ENCODE measurements at places on chromosomes 11 and 22.

DNA sequence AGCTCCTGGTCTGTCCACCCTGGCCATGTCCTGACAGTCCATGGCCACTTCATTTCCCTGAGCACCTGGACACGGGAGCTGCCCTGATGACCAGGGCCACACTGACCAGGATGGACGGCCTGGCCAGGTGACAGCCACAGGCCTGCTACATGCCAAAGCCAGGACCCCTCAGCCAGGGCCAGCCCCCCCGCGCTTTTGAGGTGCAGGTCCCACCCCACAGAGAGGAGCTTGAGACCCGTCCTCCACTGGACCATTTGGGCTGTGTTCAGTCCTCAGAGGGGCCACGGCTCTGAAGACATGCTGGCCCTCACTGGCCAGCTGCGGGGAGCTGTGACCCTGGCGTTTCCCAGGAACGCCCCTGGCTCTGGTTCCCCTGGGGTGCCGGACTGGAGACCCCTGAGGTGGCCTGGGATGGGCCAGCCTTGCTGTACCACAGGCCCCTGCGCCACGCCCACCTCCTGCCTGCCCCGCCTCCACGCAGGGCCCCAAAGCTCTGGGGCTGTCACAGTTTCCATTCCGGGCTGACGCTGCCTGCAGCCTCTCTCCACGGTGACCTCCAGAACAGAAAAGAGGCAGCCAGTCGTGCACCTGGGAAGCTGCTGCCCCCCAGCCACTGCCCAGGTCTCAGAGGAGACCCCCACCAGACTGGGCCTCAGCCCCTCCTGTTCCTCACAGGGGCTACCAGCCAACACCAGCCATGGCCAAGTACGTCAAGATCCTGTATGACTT, 18.2 kb downstream of the EPS8L2 start:
- no peak for DNase-seq

DNA sequence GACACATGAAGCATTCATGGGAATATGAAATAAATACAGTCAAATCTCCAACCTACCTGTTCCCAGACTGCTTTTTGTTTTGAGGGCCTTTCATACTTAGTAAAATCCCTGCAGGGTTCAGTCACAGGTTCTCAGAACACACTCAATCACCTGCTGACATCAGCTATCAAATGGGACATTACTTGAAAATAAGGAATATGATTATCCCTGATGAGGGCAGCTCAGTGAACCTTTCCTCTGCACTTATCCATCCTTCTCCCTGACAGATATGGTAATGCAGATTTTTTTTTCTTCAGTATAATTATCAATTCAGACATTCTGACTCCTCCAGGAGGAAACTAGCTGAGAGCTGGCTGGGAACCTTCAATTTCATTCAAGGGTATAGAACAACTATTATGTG, 1127.4 kb upstream of the CCDC90B start:
- no peak for DNase-seq

DNA sequence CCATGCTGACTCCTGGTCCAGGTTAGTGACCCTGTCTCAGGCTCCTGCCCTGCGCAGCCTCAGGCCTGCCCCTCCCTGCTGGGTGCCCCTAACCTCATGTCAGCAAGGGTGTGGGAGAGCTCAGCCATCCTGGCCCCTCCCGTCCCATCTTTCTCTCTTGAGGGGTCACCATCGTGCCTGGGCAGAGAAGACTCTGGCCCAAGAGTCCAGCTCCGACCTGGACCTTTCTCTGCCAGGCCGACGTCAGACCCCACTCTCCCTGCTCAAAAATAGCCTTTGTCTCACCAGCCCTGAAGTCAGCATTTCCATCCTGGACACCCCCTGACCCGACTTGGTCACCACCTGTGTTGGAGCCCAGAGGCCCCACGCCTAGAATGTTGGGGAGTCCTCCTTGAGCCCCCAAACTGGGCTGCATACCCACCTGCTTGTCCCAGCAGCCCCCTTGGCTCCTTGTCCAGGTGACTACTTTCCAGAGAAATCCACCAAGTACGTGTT, 4.9 kb downstream of the SCGB1C1 start:
- no peak for DNase-seq

DNA sequence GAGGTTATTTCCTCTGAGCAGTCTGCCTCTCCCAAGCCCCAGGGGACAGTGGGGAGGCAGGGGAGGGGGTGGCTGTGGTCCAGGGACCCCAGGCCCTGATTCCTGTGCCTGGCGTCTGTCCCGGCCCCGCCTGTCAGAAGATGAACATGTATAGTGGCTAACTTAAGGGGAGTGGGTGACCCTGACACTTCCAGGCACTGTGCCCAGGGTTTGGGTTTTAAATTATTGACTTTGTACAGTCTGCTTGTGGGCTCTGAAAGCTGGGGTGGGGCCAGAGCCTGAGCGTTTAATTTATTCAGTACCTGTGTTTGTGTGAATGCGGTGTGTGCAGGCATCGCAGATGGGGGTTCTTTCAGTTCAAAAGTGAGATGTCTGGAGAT, 3.1 kb downstream of the PIM3 start:
- DNase-seq, result no peak

GRCh38 chr22:36267058-36267457, 14.1 kb downstream of the APOL1 start:
- no peak for DNase-seq

Data from M059J (cell line).